ENCODE measurements at places on chromosomes 12 and 14. TPM values are rescaled to one million over a fixed set of nuclear protein-coding genes. Genes with fewer than 3 reads are reported as not detected.

DNA sequence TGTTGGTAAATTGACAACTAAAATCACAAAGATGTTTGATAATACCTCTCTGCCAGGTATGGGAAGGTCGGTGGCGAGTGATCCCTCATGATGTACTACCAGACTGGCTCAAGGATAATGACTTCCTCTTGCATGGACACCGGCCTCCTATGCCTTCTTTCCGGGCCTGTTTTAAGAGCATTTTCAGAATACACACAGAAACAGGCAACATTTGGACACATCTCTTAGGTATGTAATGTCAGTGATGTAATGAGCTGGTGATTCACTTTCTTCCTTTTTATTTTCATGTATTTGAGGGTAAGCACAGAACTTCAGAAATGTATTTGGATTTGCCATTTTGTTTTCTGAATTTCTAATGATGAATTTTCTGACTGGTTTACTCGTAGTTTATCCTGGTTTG lies 42.6 kb upstream of the LRTM2 start:
- DNase-seq = no peak
- H3K36me3 ChIP-seq = peaks cover 56% of the 10 kb centered on the region
- H3K27ac ChIP-seq = no peak overlapping the region
- peaks cover 24% of the 10 kb centered on the region for H3K4me1 ChIP-seq

GNG2 gene
- 45.3 TPM for total RNA-seq

- DNase-seq = no peak
- no peak overlapping the region for H3K27ac ChIP-seq
- H3K36me3 ChIP-seq = peaks cover 8% of the 10 kb centered on the region
- H3K27me3 ChIP-seq = no peaks in the 10 kb centered on the region
Observed at GRCh38 chr14:96914571-96915128, 117.5 kb downstream of the VRK1 start.

GRCh38 chr12:97748298-97748697 lies 285.7 kb downstream of the RMST start:
- no peak overlapping the region for H3K4me3 ChIP-seq
- no peaks in the 10 kb centered on the region for H3K36me3 ChIP-seq
- no peak overlapping the region for H3K27ac ChIP-seq
- no peaks in the 10 kb centered on the region for H3K4me1 ChIP-seq
- no peak for DNase-seq
- H3K27me3 ChIP-seq = peaks cover 2% of the 10 kb centered on the region

BEGAIN gene
- 3.0 TPM for total RNA-seq

DNA sequence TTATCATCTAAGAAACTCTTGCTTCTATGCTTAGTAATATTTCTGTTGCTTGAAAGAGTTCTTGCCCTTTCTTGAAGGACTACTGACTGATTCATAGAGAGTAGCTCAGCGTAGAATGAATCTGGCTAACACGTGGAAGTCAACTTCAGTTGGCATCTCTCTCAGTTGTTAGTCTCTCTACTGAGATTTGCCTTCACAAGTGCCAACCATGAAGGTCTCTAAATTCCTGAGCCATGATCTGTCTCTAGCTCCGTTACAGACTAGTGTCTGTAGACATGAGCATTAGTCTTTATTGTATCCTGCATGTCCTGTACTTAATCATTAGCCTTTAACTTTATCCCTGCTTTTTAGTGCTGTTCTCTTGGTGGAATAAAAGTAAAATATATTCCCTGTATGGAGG lies 19.1 kb upstream of the ALX1 start:
- no peaks in the 10 kb centered on the region for H3K4me1 ChIP-seq
- H3K27ac ChIP-seq = no peak overlapping the region
- no peaks in the 10 kb centered on the region for H3K36me3 ChIP-seq
- H3K27me3 ChIP-seq = no peaks in the 10 kb centered on the region
- no peak for DNase-seq
- H3K4me3 ChIP-seq = no peak overlapping the region

Data from type B pancreatic cell (in vitro differentiated cells).